Naive thymus-derived CD8-positive, alpha-beta T cell (primary cell): ENCODE measurements at places on chromosomes 16 and 17.

DNA sequence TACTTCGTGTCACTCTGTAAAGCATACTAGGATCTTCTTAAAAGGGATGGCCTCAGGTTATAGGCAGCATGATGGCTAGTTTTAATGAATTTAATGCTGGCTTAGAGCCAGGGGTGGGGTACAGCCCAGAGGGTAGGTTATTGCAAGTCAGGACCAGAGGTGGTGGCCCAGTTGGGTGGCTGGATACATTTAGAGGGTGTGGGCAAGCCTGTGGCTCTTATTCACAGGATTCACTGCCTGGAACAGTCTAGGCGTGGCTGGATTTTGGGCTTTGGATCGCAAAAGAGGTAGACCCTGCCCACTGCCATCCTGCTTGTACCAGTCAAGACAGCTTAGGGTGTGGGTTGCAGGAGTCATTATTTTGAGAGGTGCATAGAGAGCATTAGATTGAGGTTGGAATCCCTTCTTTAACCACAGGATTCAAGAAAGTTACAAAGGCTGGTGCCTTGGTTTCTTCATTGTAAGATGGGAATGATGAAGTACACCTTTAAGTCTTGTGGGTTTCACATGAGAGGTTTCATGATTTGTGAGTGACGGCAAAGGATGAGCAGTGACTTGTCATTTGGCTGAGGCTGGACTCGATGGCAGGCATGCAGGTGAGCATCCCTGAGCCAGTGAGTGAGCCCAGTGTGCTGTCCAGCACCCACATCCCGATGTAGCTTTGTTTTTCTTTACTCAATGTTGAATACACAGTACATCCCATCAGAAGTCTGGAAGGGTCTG is 85.2 kb downstream of the KSR1 start:
- H3K27ac ChIP-seq: no peak overlapping the region
- H3K27me3 ChIP-seq: no peaks in the 10 kb centered on the region
- no peaks in the 10 kb centered on the region for H3K36me3 ChIP-seq
- H3K4me3 ChIP-seq: no peak overlapping the region

GRCh38 chr17:10768750-10769251 is 35.1 kb downstream of the TMEM238L start:
- no peak overlapping the region for H3K4me3 ChIP-seq
- no peaks in the 10 kb centered on the region for H3K4me1 ChIP-seq
- no peak overlapping the region for H3K27ac ChIP-seq
- H3K27me3 ChIP-seq: no peaks in the 10 kb centered on the region
- peaks cover 2% of the 10 kb centered on the region for H3K36me3 ChIP-seq

DNA sequence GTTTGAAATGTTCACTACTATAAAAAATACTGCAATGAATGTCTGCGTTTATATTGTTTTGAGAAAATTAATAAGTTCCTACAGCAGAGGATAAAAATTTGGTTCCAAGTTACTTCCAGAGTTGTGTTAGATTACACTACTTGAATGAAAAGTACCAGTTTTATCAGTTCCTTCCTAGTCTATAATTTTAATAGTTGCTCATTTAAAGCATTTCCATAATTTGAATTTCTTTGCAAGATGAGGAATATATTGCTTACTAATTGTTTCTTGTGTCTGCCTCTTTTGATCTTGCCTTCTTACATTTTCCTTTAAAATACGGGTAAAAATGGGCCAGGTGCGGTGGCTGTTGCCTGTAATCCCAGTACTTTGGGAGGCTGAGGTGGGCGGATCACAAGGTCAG is 4.0 kb downstream of the EMC6 start:
- DNase-seq: no peak
- peaks cover 16% of the 10 kb centered on the region for H3K36me3 ChIP-seq
- no peak overlapping the region for H3K27ac ChIP-seq
- no peaks in the 10 kb centered on the region for H3K27me3 ChIP-seq
- H3K4me3 ChIP-seq: no peak overlapping the region
- H3K4me1 ChIP-seq: peaks cover 22% of the 10 kb centered on the region

DNA sequence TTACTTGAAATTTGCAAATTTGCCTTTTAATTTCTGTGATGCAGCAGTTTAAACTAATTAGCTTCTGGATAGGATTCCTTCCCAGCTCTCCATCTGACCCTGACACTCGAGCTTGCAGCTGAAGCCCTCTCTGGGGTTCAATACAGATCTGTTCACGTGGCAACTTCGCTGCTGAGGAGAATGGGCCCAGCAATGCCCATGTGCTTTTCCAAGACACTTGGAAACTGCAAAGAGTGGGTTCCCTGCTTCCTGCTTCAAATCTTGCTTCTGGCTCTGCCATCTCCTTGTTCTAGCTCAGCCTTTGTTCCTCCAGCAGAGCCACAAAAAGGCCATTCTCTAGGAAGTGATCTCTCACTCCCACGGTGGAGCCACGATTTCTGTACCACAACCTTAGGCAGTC is 50.0 kb upstream of the IRX6 start:
- no peak overlapping the region for H3K27ac ChIP-seq
- H3K4me3 ChIP-seq: no peak overlapping the region
- H3K4me1 ChIP-seq: no peaks in the 10 kb centered on the region
- H3K36me3 ChIP-seq: no peaks in the 10 kb centered on the region
- peaks cover 18% of the 10 kb centered on the region for H3K27me3 ChIP-seq

GRCh38 chr17:74738051-74738996 is 1.3 kb downstream of the RAB37 start:
- peak overlapping the region; percentile 90 for H3K27ac ChIP-seq
- no peaks in the 10 kb centered on the region for H3K27me3 ChIP-seq
- H3K36me3 ChIP-seq: no peaks in the 10 kb centered on the region
- DNase-seq: peak; percentile 76

GRCh38 chr17:81006891-81007290 is 15.2 kb downstream of the CHMP6 start:
- no peak for DNase-seq
- H3K36me3 ChIP-seq: peaks cover 2% of the 10 kb centered on the region
- peaks cover 17% of the 10 kb centered on the region for H3K4me1 ChIP-seq

GRCh38 chr17:6558932-6559752 is 2.8 kb upstream of the PITPNM3 start:
- H3K36me3 ChIP-seq: peaks cover 10% of the 10 kb centered on the region
- no peak overlapping the region for H3K4me3 ChIP-seq
- no peak for DNase-seq
- H3K27ac ChIP-seq: no peak overlapping the region

GRCh38 chr17:20774472-20775135 is 195.1 kb downstream of the CDRT15L2 start:
- H3K4me1 ChIP-seq: no peaks in the 10 kb centered on the region
- H3K27me3 ChIP-seq: no peaks in the 10 kb centered on the region
- H3K4me3 ChIP-seq: no peak overlapping the region
- no peak for DNase-seq
- no peaks in the 10 kb centered on the region for H3K36me3 ChIP-seq
- no peak overlapping the region for H3K27ac ChIP-seq

DNA sequence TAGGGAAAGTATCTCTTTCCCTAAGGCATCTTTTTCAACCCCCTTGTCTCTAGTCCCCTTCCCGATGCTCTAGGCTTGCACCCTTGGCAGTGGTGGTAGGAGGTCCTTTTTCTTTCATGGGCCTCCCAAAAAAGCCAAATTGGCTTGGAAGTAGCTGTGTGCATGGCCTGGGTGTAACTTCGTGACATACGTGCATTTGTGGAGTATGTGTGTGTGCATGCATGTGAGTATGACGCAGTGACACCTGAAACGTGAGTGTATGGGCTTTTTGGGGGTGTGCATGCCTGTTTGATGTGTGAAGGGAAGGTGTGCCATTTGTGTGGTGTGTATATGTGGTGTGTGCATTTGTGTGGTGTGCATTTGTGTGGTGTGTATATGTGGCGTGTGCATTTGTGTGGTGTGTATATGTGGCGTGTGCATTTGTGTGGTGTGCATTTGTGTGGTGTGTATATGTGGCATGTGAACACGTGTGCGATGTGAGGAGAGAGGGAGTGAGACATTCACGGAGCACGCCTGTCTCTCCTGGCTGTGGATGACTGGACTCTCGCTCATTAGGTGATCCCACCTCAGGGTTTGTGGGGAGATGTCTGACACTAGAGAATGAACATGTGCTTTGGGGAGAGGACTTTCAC is 15.7 kb downstream of the IGFBP4 start:
- H3K27ac ChIP-seq: no peak overlapping the region
- no peaks in the 10 kb centered on the region for H3K36me3 ChIP-seq
- H3K4me1 ChIP-seq: no peaks in the 10 kb centered on the region

- peak overlapping the region; percentile 21 for H3K27ac ChIP-seq
- H3K27me3 ChIP-seq: no peaks in the 10 kb centered on the region
- H3K4me1 ChIP-seq: peaks cover 31% of the 10 kb centered on the region
- no peak overlapping the region for H3K4me3 ChIP-seq
- no peaks in the 10 kb centered on the region for H3K36me3 ChIP-seq
Measured at GRCh38 chr17:57623620-57624019, 121.5 kb downstream of the CCDC182 start.

GRCh38 chr16:28492511-28492910 is 637 bp upstream of the CLN3 start:
- DNase-seq: no peak
- H3K4me1 ChIP-seq: peaks cover 82% of the 10 kb centered on the region
- peak overlapping the region; percentile 96 for H3K4me3 ChIP-seq
- peak overlapping the region; percentile 99 for H3K27ac ChIP-seq
- H3K27me3 ChIP-seq: no peaks in the 10 kb centered on the region

DNA sequence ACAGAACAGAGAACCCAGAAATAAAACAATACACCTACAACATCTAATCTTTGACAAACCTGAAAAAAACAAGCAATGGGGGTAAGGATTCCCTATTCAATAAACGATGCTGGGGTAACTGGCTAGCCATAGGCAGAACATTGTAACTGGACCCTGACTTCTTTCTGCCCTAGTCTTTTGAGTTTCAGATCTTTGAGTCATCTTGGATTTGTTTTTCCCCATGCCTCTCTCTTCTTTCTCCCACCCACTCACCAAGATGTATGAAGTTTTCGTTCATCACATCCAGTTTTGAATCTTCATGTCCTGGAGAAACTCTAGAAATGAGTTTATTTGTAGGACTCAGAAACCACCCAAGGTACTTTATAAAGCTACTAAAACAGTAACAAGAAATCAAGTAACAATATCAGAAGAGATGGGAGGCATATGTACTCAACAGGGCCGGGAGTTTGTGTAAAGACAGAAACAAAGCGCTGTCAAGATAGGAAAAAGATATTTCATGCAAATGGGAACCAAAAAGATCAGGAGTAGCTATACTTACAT is 39.0 kb downstream of the HSD17B2 start:
- no peak for DNase-seq
- H3K4me1 ChIP-seq: no peaks in the 10 kb centered on the region
- H3K27ac ChIP-seq: no peak overlapping the region

DNA sequence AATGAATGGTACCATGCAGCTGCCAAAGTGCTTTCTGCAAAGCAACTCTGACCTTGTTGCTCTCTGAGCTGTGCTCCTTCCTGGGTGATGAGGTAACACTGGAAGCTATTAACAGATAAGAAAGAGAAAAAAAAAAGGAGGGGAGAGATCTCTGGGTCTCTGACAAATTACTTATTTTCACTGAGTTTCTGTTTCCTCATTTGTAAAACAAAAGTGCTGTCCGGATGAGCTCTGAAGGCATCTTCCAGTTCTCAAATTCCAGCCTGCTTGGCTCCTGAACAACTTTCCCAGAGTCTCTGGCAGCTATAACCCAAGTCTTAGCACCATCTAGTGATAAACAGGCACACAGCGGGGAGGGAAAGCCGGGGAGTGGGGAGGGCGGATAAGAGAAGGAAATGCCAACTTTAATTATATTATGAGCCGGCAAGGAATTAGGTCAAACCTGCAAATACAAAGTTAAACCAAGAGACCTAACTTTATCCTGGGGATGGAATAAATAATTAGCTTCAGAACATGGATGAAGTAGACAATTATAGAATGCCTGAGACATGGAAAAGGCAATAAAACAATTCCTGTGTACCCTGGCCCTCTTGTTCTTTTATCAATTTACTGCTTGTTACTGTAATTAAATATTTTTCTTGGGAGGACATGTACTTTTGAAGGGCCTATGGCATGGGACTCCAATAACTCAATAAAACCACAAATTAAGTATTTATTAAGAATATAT is 61.3 kb upstream of the KIFC3 start:
- H3K4me3 ChIP-seq: no peak overlapping the region
- DNase-seq: no peak
- no peak overlapping the region for H3K27ac ChIP-seq
- no peaks in the 10 kb centered on the region for H3K36me3 ChIP-seq

DNA sequence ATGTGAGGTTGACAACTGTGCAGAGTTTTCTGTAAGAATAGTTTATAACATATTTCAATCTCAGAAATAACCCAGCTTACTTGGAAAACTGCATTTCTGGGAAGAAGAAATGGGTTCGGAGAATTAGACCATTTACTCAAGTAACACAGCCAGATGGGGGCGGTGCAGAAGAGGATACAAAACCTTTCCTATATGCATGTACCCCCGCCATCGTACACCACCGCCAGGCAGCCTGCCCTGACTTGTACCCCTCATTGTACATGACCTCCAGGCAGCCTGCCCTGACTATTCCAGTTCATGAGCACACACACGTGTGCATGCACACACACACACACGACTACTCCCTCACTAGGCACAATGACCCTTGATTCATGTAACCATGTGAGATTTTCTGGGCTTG is 154.0 kb downstream of the C16orf78 start:
- H3K36me3 ChIP-seq: no peaks in the 10 kb centered on the region
- peak overlapping the region; percentile 95 for H3K27ac ChIP-seq
- no peak for DNase-seq
- peaks cover 9% of the 10 kb centered on the region for H3K4me1 ChIP-seq

DNA sequence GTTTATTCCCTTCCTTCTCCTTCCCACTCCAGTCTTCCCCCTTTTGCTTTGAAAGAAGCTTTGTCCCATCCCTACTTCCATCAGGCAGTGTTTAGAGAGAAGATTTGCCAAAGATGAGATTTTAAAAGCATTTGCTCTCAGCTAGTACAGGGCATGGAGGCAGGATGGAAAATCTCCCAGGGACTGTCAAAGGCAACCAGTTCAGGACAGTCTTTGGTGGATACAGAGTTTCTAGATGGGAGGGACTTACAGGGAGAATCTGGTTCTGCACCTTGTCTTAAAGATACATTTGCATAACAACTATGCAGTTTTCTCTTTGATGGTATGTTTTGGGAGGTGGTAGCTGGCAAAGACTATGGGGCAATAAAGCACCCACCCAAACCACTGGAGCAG is 26.2 kb downstream of the CHD9 start:
- no peaks in the 10 kb centered on the region for H3K36me3 ChIP-seq
- H3K4me3 ChIP-seq: no peak overlapping the region
- no peaks in the 10 kb centered on the region for H3K27me3 ChIP-seq
- H3K4me1 ChIP-seq: peaks cover 10% of the 10 kb centered on the region
- H3K27ac ChIP-seq: no peak overlapping the region

- H3K4me1 ChIP-seq: no peaks in the 10 kb centered on the region
- H3K27me3 ChIP-seq: no peaks in the 10 kb centered on the region
- no peak overlapping the region for H3K27ac ChIP-seq
- H3K36me3 ChIP-seq: no peaks in the 10 kb centered on the region
- DNase-seq: no peak
- H3K4me3 ChIP-seq: no peak overlapping the region
Measured at GRCh38 chr17:69588827-69589239, 174.3 kb downstream of the MAP2K6 start.

DNA sequence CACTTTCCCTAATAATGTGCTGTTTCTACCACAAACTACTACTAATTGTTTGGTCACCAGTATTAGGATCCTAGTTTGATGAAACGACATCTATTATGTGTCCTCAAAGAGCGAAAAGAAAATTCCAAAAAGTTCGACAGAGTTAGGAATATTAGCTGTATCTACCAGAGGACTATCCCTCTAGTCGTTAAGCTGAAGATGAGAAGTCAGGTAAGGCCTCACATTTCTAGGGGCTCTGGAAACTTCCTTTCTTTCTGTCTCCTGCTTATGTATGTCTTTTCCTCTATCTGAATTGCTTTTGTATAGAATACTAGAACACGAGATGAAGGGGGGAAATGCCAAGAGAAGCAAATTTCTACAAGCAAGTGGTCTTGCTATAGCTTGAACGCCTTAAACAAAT is 1.6 kb downstream of the GLG1 start:
- DNase-seq: no peak
- peak overlapping the region; percentile 89 for H3K4me3 ChIP-seq
- H3K27ac ChIP-seq: peak overlapping the region; percentile 96
- no peaks in the 10 kb centered on the region for H3K27me3 ChIP-seq
- peaks cover 35% of the 10 kb centered on the region for H3K4me1 ChIP-seq
